ENCODE measurements at places on chromosomes 7 and 10. TPM values are rescaled to one million over a fixed set of nuclear protein-coding genes. Genes with fewer than 3 reads are reported as not detected.

SLC39A12 gene
- total RNA-seq, result not detected

ZPBP gene
- not detected for total RNA-seq

LIPF gene
- total RNA-seq, result not detected

IKZF1 gene
- total RNA-seq, result 0.77 TPM

ASZ1 gene
- not detected for total RNA-seq

DNA sequence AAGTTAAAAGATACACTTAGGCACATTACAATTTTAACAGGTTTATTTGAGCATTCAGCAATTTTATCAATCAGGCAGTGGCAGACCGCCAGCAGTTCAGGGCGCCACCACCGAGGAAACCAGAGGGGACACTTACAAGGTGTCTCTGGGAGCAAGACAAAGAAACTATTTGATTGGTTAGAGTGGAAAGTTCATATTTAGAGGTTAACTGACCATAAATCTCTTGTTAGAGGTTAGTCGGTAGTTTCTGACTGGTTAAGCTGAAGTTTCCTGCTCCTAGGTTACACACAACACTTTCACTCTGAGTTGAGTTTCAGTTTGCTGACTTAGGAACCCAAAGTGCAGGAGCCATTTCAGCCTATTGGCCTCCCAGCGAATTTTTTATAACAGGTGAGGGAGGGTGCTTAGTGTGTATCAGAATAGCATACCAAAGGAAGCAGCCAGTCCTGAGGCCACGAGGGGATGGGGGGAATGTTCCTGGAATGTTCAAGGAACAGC is 10.8 kb upstream of the PVRIG start:
- no peak for DNase-seq

GRCh38 chr7:68362745-68363518 is 1235.3 kb upstream of the AUTS2 start:
- no peak for DNase-seq

DNA sequence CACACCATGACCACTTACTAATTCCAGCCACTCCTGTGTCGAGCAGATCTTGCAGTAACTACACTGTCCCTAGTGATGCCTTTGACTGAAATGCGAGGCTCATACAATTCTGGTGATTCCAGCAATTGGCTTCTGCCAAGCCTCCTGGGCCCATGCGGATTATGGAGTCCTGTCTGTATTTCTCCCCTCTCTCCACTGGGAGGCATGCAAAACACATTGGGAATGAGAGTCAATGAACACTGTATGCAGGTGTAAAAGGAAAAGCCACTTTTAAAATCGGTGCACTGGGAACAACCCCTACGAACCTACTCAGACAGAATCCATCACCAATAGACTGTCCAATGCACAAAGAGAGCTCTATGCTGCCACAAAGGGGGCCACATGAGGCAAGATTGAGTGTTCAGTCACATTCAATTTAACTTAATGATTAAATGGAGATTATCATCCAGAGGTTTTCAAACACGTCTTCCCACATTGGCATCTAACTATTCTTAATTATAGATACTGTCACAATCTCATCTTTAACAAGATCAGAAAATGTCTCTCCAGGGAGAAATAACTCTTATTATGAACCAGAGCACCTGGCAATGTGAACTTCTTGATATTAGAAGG is 550.6 kb downstream of the GLRX3 start:
- no peak for DNase-seq

- no peak for DNase-seq
Observed at GRCh38 chr10:124217031-124217430, 123.6 kb upstream of the CHST15 start.

GRCh38 chr7:46147871-46148270 is 226.8 kb upstream of the IGFBP3 start:
- DNase-seq, result no peak

Measured in Panc1 (cell line).